ENCODE measurements at places on chromosomes 6 and 20.
A peak's percentile ranks its signal among the peaks of the same experiment; 100 is the strongest.

DNA sequence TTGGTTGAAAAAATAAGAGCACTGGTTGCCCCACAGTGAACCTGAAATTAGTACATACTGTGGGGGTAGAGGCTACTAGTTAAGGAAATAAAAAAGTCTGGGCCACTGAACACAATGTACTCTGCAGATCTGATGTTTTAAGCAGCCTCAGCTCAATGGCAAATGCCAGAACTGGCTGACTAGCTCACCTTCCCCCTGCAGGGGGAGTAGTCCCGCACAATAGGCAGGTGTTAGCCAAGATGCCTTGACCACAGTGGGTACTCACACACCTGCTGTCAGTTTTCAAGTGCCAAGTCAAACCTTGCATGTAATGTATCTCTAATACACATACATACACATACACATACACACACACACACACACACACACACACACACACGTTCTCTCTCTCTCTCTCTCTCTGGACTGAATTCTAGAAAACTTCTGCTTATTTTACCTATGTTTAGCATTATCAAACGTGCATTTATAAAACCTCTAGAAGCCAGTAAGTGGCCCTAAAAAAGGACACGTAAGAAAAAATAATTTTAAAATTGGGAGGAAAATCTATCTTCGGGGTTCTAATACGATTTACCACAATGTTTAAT lies 36.1 kb downstream of the GMDS start:
- DNase-seq = no peak

DNA sequence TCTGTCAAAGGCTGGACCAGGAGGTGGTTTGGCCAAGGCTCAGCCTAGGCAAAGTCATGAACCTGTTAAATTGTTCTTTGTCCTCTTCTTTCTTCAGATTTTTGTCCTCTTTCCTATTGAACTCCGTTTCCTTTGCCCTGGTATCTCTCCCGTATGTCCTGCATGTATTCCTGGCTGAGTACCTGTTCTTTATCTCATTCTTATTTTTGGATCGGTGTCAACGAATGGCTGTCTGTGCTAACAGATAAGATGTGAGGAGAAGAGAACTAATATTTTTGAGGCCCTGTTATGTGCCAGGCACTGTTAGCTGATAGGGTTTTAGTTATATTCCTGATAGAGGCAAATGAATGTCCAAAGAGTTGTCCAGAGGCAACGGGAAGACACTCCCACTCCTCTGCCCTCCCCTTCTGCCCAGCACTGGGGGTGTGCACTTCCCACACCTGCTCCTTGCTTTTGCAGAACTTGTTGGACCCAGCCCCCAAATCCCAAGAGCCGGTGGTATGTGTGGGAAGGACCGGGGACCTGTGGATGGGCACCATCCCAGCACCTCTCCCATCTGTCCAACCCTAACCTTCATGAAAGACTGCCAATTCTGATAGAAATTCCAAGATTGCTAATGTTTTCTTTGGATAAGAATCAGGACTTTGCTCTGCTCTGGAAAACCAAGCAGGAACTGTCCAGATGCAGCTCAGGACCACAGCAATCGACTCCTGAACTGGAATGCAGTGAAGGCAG lies 20.6 kb downstream of the MMP24OS start:
- DNase-seq = no peak

- DNase-seq = no peak
Measured at GRCh38 chr6:100751590-100751989, 129.5 kb downstream of the ASCC3 start.

GRCh38 chr6:624979-625378 lies 31.9 kb downstream of the HUS1B start:
- DNase-seq = no peak

GRCh38 chr20:50196248-50196647 lies 5.6 kb downstream of the CEBPB start:
- no peak for DNase-seq

DNA sequence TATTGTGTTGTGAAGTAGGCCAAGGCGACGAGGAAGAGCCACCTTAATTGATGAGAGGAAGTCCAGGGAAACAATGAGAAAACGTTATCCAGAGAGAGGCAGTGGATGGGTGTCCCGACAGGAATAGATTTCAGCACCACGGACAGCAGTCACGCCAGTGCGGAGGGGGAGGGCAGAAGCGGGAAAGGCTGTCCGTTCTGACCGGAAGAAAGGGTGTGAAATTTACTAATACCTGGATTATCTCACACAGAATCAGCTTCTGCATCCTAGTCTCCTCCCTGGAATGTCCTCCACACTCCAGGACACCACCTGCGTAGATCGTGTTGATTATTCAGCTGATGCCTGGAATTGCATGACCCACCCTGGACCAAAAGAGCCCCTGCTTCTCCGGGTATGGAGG lies 7.4 kb upstream of the BPIFA3 start:
- DNase-seq = peak; percentile 4

GRCh38 chr6:80959034-80959433 lies 793.4 kb downstream of the TENT5A start:
- no peak for DNase-seq

GRCh38 chr6:137746264-137746663 lies 120.8 kb upstream of the TNFAIP3 start:
- no peak for DNase-seq

- no peak for DNase-seq
Measured at GRCh38 chr6:76839505-76839904, 623.8 kb downstream of the HTR1B start.

GRCh38 chr20:62472941-62473585 lies 2.7 kb downstream of the GATA5 start:
- DNase-seq = no peak

DNA sequence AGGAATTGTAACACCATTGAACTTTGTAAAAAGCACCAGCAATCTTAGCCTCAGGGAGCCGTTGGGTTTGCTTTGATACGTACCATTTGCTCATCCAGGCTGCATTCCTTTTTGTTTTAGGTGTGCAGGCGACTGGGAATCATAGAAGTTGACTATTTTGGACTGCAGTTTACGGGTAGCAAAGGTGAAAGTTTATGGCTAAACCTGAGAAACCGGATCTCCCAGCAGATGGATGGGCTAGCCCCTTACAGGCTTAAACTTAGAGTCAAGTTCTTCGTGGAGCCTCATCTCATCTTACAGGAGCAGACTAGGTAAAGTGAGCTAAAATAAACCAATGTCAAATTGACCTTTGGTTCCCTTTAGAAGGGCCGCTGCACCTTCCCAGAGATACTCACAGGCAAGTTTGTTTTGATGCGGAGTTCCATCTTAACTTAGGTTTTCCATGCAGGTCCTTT lies 1.6 kb downstream of the MYLIP start:
- no peak for DNase-seq

GRCh38 chr20:46938434-46938833 lies 43.8 kb downstream of the EYA2 start:
- no peak for DNase-seq

GRCh38 chr6:16533210-16533609 lies 228.1 kb downstream of the ATXN1 start:
- DNase-seq = no peak

DNA sequence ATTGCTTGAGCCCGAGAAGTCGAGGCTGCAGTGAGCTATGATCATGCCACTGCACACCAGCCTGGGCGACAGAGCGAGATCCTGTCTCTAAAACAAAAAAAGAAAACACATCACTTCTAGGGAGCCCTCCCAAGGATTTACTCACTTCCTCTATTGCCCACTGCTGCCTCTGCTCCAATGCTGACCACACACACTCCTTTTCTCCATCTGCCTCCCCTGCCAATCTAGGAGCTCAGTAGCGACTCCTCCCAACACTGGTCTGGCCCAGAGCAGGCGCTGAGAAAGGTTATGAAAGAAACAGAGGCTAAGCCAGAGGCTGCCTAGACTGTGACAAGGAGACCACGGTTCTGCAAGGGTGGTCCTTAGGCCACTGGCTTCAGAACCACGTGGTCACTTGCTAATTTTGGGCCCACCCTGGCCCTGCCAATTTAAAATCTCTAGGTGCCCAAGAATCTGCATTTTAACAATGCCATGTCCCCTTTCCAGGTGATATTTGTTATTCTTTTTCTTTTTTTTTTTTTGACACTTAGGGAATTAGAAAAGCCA lies 1.3 kb upstream of the E2F1 start:
- no peak for DNase-seq

DNA sequence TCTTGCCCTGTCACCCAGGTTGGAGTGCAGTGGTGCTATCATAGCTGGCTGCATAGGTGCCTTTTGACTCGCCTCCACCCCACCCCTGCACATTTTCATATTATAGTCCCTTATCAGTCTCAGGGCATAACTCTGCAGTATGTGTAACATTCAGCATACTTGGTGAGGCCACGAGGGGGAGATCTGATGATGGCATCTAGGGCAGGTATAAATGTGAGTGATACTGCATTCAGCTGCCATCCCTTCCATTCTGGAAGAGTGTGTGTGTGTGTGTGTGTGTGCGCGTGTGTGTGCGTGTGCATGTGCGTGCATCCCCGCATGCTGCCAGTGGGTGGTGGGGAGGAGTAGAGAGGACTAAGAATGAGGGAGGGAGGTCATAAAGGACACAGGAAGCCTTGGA lies 81.4 kb downstream of the JARID2 start:
- DNase-seq = no peak

DNA sequence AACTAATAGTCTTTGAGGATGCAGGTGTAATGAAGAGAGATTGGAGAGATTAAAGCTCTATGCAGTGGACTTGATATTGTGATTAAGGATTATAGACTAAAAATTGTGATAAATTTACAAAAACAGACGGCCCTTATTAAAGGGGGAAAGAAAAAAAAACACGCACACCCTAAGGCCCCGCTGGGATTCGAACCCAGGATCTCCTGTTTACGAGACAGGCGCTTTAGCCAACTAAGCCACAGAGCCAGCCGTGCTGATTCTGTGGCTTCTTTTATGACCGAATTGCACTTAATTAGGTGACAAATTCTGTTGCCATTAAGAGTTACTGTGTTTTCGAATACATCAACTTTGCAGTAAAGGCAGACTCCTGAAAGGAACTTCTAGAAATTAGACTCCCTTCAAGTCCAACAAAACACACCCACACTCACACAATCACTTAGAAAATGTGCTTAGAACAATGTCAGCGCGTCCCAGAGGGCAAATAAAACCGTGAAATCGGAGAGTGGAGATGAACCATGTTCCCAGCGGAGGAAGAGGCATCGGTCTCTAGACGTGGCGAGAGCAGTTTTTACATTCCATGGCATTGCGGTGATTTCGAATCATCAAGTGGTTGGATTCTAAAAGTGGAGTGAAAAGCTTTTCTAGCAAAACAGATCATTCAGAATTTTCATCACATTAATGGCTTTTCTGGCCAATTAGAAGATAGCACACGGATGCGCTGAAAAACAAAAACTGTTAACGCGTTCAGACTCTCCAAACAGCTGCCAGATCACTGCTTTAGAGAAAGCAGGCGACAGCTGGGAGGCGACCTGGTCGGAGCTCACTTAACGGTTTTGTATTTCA lies 122.6 kb downstream of the GPX5 start:
- DNase-seq = no peak
